ENCODE measurements at places on chromosomes 7 and 10.

DNA sequence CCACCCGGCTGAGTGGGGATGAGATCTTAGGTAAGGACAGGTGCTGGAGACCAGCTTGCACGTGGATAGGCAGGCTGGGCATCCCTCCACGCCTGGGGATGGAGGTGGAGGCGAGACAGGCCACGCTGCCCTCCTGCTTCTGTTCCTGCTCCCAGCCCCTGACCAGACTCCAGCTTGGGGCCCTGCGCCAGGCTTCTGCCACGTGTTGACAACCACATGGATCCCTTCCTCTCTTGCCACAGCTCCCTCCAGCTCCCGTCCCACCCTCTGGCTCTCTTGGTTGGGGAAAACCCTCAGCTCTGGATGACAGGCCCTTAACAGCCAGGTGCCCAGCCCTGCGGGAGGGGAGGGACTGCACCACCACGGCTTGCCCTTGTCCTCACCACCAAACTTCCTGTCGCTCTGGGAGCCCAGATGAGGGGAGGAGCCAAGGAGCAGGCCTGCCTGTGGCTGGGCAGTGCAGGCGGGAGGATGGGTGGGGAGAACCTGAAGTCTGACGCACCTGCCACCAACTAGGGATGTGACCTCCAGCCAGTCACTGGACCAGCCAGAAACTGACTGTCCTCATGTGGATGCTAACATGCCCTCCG is 36.0 kb downstream of the KCNH2 start:
- DNase-seq = no peak

- no peak for DNase-seq
Measured at GRCh38 chr7:138662076-138662990, 38.8 kb downstream of the SVOPL start.

GRCh38 chr7:79998363-79998762 is 136.3 kb upstream of the GNAI1 start:
- DNase-seq = peak; percentile 63

- peak; percentile 99 for DNase-seq
Measured at GRCh38 chr7:135745703-135746312, 2.8 kb downstream of the FAM180A start.

- no peak for DNase-seq
Measured at GRCh38 chr10:114498413-114499111, 94.3 kb upstream of the AFAP1L2 start.
